ENCODE measurements at places on chromosomes 2 and 18. TPM values are rescaled to one million over a fixed set of nuclear protein-coding genes. Genes with fewer than 3 reads are reported as not detected.
A peak's percentile ranks its signal among the peaks of the same experiment; 100 is the strongest.

DNA sequence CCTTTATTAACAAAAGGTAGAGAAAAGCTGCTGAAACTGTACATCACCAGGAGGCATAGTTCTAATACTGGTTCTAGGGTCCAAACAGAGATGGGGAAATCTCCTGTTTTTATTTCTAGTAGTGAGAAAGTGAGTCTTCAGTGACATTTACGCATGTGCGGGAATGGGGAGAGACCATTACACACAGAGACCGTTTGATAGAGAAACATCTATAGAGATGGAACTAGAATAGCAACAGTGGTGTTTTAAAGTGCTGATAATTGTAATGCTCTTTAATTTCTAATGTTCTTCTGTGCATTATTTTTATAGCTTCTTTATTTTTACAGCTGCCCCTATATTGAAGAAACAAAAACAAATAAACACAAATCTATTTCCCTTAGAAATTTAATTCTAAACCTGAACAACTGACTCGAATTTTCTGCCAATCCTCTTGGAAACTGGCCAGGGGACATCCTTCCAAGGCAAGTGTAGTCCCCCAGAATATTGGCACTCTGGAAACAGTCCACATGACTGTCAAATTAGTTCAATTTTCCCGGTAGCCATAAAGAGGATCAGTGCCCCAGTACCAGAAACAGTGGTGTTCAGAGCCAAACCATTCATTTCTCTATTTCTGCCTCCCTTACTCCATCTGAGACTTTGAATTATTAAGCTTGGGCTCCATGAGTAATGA is 260.9 kb downstream of the ICOS start:
- DNase-seq: peak; percentile 24

DNA sequence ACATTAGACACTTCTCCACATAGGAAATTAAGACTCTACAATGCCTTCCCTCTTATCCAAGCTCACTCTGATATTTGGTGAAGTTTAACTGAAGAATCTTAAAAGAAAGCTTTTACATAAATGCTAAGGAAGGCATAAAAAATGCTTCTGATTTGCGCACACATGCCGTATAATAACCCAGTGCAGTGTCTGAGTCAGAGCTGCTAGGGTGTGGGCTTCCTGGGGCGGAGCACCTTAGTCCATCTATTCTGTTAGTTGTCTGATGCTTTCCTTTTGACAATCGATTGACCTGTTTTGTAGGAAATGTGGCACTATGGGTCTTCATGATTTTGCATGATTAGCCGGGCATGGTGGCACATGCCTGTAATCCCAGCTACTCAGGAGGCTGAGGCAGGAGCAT is 231.5 kb downstream of the AFF3 start:
- no peak for DNase-seq

GRCh38 chr2:169071455-169071854 is 2.1 kb downstream of the DHRS9 start:
- DNase-seq: no peak

DNA sequence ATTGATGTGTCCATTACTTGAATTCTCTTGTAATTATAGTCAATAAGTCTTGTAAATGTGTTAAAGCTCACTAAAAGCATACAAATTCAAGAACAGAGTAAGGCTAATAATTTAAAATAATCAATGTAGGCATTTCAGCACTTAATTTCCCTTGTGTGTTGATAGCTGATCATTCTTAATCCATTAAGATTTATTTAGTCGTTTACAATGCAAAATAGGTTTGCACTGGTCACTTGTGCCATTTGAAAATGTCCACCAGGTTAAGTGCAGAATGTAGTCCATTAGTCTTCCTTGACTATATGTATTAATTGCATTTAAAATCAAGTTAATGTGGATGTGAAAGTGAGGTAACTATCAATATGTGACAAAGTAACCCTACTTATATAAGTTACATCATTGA is 39.4 kb downstream of the ZNF407 start:
- no peak for DNase-seq

DNA sequence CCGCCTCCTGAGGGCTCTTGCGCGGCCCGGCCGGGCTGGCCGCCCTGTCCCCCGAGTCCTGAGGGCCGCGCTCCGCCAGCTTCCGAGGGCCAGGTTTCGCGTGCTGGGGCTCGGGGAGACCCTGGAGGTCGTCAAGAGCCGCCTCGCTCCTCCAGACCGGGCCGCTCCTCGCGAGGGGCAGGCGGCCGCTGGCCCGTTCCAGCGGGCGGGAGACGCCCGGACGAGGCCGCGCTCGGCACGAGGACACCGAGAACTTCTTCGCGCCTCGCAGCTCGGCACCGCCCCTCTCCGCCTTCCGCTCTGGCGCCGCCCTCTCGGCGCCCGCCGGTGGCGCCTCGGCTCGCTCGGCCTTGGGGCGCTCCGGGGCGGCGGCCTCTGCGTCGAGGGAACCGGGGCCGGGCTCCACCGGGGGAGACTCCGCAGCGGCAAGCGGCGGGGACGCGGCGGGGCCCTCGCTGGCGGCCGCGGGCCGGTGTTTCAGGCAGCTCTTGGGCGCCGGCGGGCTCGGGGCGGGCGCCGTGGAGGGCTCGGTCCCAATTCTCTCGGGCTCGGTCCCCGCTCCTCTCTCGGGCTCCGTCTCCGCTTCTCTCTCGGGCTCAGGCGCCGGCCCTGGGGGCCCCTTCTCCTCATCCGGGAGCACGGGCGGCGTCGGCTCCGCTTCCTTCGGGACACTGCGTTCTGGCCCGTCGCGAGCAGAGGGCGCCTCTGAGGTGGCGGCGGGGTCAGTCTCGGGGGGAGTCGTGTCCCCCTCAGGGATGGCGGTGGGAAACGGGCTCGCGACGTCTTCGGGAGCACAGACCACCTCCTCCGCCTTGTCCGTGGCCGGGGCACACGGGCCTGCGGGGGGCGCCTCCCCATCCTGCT is 91.6 kb upstream of the MGAT4A start:
- peak; percentile 42 for DNase-seq

- DNase-seq: no peak
Observed at GRCh38 chr18:37393221-37393827, 172.3 kb downstream of the CELF4 start.

GRCh38 chr2:133344849-133345248 is 223.4 kb downstream of the NCKAP5 start:
- no peak for DNase-seq

DNA sequence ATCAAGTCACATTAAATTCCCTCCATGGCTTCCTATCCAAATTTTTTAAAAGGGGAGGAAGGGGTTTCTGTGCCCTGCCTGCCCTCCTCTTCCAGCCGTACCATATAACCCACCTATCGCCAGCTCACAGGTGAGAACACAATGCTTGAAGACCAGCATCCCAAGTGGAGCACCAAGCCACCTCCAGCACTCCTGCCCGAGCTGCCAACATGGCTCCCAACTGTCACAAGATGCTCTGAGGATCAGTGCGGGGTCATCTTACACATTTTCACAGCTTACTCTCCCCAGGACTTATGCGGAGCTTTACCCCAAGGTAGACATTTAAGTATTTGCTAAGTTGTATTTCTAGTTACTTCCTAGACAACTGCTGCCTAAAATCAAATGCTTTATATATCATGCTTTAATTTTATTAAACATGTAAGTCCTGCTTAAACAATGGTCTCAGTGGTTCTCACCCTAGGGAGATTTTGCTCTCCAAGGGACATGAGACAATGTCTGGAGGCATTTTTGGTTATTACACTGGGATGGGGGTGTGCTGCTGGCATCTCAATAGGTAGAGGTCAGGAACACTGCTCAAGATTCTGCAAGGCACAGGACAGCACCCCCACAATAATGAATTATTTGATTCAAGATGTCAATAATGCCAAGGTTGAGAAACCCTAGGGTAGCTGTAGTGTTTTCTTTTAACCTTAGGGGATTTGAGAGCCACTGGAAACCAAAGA is 45.8 kb downstream of the SF3B1 start:
- DNase-seq: no peak

EGR4 gene
- total RNA-seq: not detected

GREB1L gene
- total RNA-seq: 7.2 TPM

DSG1 gene
- total RNA-seq: not detected

CRYGC gene
- total RNA-seq: not detected

Measured in muscle of leg (tissue), 16 donors.